WTC11 (cell line): ENCODE measurements at places on chromosomes 5 and 9.

DNA sequence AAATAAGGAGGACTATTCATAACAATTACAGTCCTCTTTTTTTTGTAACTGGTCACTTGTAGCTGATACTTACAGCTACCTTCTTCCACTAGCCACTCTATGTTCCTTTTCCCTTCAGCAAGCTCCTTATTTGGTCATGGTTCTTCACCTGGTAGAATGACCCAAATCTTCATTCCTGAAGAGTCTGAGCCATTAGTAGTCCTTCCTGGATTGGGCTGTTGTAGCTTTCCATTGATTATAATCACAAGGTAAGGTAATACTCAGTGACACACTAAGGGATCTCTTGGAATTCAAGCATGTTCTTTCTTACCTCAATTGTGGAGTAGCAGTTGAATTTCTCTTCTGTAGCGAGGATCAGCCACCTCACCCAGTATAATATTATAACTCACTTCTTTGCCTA lies 25.5 kb upstream of the ITGA2 start:
- no peak for DNase-seq

GRCh38 chr5:129228577-129228976 lies 134.0 kb downstream of the ISOC1 start:
- DNase-seq = no peak

GRCh38 chr5:62395210-62395950 lies 8.3 kb downstream of the DIMT1 start:
- no peak for DNase-seq

DNA sequence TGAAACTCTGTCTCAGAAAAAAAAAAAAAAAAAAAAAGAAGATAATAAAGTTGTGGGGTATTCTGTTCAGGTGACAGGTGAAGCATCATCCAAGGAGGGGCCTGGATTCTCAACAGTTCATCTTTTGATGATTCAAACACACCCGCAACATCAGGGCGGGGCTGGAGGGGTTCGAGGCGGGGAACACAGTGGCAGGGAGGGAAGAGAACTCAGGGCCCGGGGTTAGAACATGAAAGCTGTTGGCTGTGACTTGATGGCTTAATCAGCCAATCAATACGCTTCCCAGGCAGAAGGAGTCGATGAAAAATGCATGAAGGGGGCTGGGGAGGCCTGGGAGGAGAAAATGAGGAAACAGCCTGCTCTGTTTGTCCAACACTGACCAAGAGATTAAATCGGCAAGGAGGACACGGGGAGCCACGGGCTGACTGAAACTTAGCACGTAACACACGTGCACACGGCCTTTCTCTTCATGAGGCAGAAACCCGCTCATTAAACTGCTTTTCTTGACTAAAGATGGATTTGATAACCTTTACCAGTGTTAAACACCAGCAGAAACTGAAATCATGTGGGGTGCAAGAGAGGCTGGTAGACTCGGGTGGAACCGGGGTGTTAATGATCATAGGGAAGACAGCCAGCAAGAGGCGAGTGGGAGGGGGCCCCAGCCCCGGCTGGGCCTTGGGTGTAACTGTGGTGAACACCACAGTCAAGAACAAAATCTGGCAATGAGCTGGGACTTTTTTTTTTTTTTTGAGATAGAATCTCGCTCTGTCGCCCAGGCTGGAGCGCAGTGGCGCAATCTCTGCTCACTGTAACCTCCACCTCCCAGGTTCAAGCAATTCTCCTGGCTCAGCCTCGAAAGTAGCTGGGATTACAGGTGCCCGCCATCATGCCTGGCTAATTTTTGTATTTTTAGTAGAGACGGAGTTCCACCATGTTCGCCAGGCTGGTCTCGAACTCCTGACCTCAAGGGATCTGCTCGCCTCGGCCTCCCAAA lies 105.7 kb upstream of the RAPGEF1 start:
- no peak for DNase-seq

GRCh38 chr9:68887232-68887631 lies 126.7 kb downstream of the PRKACG start:
- no peak for DNase-seq

DNA sequence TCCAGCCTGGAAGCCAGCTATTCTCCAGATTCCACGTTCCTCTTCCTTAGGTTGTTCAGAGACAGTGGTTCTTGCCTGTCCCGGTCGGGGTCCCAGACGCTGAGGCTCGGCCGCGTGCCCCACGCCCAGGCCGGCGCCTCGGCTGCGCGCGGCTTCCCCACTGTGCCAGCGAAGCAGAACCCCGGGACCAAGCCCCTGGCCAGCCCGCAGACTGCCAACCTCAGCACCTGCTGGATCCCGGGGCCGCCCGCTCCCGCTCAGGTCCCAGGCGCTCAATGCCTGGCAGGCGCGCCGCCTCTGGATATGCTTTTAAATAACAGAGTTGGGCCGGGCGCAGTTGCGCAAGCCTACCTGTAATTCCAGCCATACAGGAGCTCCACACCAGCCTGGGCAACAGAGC lies 195.5 kb downstream of the MAN2A1 start:
- DNase-seq = no peak

GRCh38 chr9:121860213-121860612 lies 208.8 kb downstream of the DAB2IP start:
- no peak for DNase-seq

GRCh38 chr5:60727033-60727679 lies 27.2 kb upstream of the DEPDC1B start:
- DNase-seq = no peak

- DNase-seq = no peak
Observed at GRCh38 chr9:137490532-137491186, 31.5 kb upstream of the NSMF start.

DNA sequence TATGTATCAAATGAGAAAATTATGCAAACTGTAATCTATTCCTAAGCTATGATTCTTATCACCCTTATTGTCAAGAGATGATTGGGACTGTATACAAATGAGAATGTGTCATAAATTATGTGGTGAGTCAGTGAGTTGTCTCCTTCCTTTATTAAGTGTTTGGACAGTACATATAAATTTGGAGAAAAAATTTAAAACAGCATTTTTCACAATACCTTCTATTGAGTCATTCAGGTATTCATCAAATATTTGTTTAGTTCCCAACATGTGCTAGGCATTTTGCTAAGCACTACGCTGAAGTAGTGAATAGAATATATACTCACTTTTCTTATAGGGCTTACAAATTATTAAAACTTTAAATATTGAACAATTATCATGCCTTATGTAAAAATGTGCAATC lies 36.3 kb upstream of the PTPRD start:
- DNase-seq = no peak

DNA sequence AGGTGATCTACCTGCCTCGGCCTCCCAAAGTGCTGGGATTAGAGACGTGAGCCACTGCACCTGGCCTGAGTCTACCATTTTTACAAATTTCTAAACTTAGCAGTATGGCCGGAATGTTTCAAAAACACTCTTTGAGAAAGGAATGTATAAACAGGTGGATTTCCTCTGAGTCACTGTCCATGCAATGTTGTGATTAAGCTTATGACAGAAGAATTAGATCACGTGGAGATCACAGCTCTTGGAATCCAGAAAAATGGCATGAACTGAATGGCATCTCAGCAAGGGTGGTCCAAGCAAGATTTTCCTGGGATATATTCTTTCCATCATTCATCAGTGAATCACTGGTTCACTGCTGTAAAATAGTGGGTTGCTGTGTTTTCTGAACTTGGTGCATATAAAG lies 865.0 kb downstream of the PTPRD start:
- no peak for DNase-seq

DNA sequence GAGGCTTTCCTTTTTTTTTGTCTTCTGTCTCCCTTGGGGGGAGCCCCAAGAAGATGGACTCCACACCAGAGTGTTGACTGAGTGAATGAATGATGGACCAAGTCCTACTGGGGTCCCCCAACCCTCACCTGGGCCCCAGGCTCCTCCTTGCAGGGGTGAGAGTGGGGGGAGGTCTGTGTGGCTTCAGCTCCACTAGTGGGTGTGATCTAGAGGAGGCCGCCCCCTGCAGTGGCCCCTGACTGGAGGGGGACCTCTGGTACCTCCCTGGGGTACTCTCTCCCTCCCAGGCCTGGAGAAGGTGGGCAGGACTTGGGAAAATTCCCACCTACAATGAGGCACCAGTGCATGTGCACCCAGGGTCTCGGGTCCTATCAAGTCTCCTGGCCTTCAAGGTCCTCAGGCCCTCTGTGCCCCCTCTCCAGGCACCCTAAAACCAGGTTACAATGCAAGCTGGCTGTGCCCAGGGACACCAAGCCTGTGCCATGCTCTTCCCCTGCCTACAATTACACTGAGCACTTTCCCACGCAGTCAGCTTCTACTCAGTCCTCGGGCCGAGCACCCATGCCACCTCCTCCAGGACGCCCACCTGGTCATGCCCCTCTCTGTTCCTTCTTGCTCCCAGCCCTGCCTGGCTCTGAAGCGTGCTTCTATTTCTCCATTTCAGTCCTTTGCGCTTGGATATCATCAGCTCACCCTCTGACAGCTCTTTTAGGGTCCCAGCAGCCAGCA lies 117.2 kb upstream of the PHYKPL start:
- DNase-seq = no peak

- no peak for DNase-seq
Observed at GRCh38 chr9:6501526-6502210, 88.7 kb downstream of the UHRF2 start.

DNA sequence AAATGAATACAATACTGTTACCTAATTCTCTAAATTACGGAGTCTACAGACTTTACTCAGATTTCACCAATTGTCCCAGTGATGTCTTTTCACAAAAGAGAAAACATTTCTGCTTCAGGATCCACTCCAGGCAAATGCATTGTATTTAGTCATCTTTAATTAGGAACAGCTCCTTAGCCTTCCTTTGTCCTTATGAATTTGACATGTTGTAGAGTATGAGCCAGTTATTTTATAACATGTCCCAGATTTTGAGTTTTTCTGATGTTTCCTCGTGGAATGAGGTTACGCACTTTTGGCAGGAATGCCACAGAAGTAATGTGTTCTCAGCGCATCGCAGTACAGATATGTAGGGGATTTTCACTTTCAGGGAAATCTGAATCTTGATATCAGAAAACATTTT lies 10.5 kb downstream of the HABP4 start:
- DNase-seq = no peak

GRCh38 chr5:30103052-30103451 lies 1090.4 kb upstream of the CDH6 start:
- DNase-seq = no peak

GRCh38 chr5:159182691-159183090 lies 26.7 kb downstream of the RNF145 start:
- DNase-seq = no peak

DNA sequence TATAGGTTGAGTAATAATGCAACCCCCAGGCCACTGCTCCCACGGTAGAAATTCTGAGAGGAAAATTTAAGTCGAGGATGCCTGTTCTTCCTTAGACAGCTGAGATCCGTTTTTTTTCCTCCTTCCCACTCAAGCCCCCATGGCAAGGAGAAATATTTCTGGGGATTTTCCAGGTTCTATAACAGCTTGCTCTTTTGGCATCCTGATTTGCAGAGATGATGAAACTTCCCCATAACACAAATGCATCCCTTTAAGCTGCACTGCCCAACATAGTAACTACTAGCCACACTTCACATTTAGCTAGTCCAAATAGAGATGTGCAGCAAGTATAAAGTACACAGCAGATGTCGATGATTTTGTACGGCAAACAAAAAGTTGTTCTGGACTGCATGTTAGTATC lies 32.5 kb upstream of the GNA14 start:
- no peak for DNase-seq

GRCh38 chr5:150208187-150209098 lies 18.6 kb downstream of the SLC6A7 start:
- no peak for DNase-seq

- DNase-seq = peak; percentile 76
Observed at GRCh38 chr9:118522093-118523028, 818.2 kb downstream of the TLR4 start.

GRCh38 chr9:5352637-5353248 lies 13.1 kb upstream of the RLN1 start:
- no peak for DNase-seq

- no peak for DNase-seq
Observed at GRCh38 chr5:168357876-168358275, 66.4 kb downstream of the WWC1 start.

- no peak for DNase-seq
Observed at GRCh38 chr5:7855611-7856010, 4.7 kb upstream of the CFAP90 start.

GRCh38 chr5:952597-953271 lies 55.9 kb upstream of the NKD2 start:
- no peak for DNase-seq

DNA sequence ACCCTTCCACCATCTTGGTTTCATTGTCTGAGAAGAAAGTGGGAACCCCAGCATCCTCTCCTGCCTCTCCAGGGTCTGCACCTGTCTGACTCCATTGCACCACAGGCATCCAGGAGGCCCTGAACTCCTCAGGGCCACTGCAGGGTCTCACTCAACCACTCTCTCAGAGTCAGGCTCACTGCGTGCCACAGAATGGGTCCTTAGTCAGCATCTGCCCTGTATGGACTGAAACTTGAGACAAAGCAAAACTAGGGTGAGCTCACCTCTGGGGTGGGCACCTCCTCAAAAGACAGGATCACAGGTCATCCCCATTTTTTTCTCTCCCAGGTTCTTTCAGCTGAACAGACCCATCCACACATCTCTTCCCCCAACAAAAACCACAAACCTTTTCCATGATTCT lies 59.2 kb upstream of the CPEB4 start:
- no peak for DNase-seq

- no peak for DNase-seq
Observed at GRCh38 chr5:14405706-14406553, 175.7 kb upstream of the OTULINL start.

DNA sequence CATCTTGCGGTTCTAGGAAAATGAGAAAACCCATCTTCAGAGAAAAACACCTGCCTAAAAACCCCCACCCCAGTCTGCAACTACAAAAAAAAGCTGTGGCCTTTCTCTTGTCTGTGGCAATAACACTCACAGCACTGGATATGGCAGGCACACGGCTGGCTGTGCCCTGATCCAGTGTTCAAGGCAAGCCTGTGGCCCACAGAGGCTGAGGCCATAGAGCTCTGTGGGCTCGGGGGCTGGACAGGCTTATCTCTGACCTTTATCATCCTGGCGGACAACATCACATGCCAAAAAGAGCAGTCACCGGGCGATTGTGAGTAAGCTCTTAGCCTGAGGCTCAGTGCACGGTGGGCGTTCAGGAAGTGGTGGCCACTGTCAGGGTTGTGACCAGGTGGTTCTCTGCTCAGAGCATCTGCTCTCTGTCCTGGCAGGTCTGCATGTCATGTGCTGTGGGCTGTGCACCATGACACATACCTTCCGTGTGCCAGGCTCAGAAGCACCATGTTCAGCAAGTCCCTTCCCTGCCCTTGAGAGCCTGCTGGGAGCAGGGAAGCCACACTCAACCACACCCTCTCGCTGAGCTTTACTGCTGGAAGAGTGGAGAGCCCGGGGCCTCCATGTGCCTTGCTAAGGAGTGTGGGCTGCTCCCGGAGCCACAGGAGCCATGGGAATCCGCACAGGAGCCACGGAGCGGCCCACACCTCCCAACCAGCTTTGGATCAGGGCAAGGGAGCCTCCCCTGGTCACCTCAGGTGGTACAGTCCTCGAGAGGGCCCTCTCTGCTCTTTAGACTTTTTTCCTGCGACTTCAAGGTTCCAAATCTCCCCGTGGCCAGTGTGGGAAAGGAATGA lies 34.6 kb upstream of the WDR38 start:
- DNase-seq = peak; percentile 57
